ENCODE measurements at places on chromosomes 11 and 22.

GRCh38 chr11:10778217-10778970 is 27.3 kb downstream of the CTR9 start:
- peak; percentile 93 for DNase-seq

DNA sequence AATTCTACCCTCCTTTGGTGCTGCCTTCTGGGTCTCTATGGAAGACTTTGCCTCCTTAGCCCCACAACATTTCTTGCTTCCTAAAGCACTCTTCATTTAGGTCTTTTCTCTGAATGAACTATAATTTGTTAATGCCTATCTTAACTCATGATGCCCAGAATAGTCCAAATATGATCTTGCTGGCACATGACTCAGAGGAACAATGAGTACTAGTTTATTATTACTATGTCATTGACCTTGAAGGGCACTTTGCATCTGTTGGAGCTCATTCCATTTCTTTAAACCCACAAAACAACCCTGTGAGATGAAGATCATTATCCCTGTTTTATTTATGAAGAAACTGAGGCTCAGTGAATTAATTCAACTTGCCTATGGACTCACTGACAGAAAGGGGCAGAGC is 320.2 kb upstream of the PLET1 start:
- DNase-seq: no peak

DNA sequence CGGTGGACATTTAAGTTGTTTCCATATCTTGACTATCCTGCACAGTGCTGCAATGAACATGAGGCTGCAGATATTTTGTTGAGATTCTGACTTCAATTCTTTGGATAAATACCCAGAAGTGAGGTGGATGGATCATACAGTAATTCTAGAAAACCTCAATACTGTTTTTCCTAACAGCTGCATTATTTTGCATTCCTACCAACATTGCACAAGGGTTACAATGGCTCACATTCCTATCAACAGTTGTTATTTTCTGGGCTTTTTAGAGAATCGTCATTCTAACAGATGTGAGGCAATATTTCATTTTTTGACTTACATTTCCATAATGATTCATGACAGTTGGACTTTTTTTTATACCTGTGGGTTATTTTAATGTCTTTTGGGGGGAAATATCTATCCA is 716.9 kb upstream of the ANO3 start:
- no peak for DNase-seq

DNA sequence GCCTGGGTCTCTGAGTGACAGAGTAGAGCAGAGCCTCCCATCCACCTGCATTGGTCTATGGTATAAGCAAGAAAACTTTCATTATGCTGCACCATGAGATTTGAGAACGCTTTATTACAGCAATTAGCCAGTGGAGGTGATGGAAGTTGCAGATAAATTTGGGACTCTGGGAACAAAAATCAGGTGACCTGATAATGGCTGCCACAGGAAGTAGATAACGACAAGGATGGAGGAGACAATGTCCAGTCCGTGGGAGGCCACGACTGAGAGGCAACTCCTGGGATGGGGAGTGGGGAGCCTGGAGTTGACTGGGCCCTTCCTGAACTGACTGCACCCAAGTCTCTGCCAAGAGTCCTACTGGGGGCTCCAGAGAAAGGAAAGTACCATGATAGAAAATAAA is 4.7 kb downstream of the MRGPRD start:
- no peak for DNase-seq

DNA sequence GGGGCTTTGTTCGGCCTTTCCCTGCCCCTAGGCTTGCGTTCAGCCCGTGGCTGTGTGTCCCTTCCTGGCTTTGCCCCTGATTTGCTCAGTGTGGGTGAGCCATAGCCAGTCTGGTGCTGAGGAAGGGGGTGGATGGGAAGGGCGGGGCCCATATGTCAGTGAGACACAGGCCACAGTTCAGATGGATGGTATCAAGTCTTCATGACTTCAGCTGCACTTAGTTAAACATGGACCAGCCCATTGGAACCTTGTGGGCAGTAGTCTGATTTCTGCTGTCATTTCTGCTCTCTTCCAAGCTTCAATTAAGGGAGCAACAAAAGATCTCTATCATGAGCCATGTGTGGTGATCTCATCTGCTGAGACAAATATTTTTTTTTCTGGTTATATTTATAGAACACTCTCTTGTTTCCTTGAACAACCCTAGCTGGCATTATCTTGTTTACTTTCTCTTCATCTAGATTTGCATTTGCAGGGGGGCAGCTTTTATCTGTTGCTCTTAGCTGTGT is 21.6 kb upstream of the PEX26 start:
- peak; percentile 70 for DNase-seq

DNA sequence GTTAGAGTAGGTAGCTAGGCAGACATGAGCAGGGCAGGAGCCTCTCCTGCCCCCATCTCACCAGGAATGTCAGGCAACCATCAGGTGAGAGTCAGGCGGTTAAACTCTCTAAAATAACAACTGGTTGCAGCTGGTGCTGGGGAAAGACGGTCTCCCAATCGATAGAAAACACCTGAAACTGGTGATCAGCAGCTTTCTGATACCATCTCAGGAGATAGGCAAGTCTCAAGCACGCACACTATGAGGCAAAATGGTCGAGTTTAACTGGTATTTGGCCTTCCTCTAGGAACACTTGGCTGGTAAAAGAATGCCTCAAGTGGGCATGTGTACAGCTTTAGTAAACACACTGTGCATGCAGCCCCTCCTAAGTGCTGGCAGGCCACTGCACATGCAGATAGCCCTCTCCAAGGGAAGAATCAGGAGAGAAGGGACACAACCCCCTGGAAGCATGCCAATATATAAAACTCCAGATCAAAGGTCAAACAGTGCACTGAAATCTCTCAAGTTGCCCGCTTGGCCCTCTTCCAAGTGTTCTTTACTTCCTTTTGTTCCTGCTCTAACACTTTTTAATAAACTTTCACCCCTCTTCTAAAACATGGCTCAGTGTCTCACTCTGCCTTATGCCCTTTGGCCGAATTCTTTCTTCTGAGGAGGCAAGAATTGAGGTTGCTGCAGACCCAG is 88.7 kb downstream of the USP35 start:
- no peak for DNase-seq
